ENCODE measurements at places on chromosomes 16 and 17. TPM values are rescaled to one million over a fixed set of nuclear protein-coding genes. Genes with fewer than 3 reads are reported as not detected.

GRCh38 chr17:41496803-41497484 lies 7.2 kb upstream of the KRT36 start:
- peak; percentile 68 for DNase-seq

DNA sequence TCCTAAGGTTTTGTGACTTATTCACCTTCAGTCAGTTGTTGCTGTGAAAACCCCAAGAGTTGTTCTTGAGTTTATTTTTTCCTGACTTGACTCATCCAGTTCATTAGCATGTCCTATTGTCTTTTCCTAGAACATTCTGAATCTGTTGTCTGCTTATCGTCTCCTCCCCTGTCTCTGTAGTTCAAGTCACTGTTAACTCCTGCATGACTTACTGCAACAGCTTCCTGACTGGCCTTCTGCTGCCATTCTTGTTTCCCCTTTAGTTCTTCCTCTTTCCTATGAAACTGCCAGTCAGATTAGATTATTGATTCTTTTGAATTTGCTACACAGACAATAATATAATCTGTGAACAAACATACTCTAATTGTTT lies 161.5 kb downstream of the FTO start:
- no peak for DNase-seq

DNA sequence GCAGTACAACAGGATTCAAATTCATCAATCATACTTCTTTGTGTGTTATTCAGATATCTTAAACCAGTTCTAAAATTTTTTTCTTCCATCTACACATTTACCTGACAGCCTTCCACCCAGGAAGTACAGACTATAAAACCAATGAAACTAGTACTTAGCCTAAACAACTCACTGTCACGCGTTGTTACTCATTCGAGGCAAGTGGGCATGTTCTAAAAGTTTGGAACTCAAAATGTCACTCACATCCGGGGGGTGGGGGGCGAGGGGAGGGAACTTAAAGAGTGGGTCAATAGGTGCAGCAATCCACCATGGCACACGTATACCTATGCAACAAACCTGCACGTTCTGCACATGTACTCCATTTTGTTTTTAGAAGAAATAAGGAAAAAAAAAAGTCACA lies 90.4 kb upstream of the PLEKHM1 start:
- no peak for DNase-seq

GRCh38 chr16:65083164-65083857 lies 38.6 kb downstream of the CDH11 start:
- no peak for DNase-seq

- DNase-seq: no peak
Measured at GRCh38 chr16:1367486-1368174, 15.9 kb downstream of the GNPTG start.

- no peak for DNase-seq
Measured at GRCh38 chr16:4324492-4325252, 8.8 kb downstream of the GLIS2 start.

- peak; percentile 71 for DNase-seq
Measured at GRCh38 chr16:180681-181564, 664 bp downstream of the HBQ1 start.

DNA sequence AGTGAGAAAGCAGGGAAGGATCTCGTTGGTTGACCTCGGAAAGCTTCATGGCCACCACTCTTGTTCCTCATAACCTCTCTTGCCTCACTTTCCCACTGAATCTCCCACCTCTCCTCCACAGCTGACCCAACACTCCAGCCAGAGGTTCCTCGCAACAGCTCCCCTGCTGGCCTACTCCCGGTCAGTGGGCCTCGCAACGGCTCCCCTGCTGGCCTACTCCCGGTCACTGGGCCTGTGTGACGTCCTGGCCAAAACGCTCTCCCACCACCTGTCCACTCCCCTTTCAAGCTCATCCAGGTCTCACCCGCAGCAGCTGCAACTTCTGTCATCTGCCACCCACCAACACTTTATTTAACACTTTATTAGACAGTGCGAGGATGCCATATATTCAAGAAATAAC lies 149.1 kb downstream of the VPS53 start:
- no peak for DNase-seq

- no peak for DNase-seq
Measured at GRCh38 chr16:21338537-21339268, 60.6 kb upstream of the CRYM start.

DNA sequence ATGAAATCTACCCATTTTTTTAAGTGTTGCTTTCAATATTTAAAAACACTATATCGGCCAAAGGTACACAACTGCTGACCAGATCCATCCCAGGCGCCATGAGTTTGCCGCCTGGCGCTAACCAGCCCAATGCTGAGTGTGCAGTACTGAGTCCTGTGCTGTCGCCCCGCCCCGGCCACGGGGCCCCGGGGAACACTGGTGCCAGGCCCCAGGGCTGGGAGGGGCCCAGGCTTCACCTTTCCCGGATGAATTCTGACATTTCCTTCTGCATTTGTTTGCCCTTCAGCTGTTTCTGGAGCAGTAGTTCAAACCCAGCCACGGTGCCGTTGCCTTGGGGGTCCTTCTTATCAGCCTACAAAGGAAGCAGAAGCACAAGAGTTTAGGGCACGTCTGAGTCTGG lies 37.8 kb upstream of the RCVRN start:
- no peak for DNase-seq

- DNase-seq: no peak
Measured at GRCh38 chr16:54487933-54488332, 201.3 kb upstream of the IRX3 start.

DNA sequence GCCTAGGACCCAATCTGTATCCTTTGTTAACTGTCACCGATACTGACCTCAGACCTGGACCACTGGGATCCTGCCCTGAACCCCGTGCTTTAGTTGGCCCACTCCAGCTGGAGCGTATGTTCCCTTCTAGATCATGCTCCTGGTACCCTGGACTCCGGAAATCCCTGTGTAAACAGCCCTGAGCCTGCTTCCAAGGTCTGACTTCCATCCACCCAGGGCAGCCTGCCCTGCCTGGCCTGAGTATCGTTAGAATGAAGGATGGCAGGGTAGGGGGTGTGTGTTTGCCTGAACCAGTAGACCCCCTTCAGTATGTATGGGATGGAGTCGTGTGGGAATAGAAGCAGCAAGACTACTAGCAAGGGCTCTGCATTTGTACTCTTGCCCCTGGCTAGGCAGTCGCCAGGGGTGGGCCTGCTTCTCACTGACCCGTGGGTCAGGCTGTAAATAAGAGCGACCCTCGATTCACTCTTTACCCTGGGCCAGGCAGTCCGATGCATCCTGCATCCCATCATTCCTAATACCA lies 691 bp upstream of the TMEM98 start:
- DNase-seq: peak; percentile 88

GRCh38 chr17:82745524-82745923 lies 6.3 kb upstream of the TBCD start:
- no peak for DNase-seq

- DNase-seq: no peak
Measured at GRCh38 chr17:56020369-56020768, 132.9 kb upstream of the ANKFN1 start.

DNA sequence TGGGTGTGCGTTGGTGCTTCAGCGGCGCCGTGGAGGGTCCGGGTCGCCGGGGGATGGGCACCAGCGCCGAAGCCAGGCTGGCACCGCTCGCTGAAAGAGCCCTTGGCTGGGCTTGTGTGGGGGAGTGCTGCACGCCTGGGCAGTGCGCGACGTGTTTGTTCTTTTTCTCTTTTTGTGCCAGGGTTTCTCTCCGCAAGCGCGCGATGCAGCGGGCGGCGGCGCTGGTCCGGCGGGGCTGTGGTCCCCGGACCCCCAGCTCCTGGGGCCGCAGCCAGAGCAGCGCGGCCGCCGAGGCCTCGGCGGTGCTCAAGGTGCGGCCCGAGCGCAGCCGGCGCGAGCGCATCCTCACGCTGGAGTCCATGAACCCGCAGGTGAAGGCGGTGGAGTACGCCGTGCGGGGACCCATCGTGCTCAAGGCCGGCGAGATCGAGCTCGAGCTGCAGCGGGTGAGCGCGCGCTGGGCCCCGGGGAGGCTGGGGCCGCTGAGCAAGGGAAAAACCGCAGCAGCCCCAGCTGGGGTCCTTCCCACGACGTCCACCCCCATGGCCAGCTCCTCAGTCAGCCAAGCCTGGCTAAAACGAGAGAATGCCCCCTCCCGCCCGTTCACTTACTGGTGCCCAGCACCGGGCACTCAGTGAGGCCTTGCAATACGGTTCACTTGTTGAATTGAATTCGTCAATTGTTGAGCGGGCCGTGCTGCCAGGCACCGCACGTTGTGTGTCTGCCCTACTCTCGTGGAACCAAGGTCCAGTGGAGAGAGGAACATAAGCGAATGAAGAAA lies 541 bp downstream of the GPT2 start:
- DNase-seq: no peak

GRCh38 chr17:10738521-10739258 lies 8.9 kb upstream of the TMEM220 start:
- DNase-seq: no peak

DNA sequence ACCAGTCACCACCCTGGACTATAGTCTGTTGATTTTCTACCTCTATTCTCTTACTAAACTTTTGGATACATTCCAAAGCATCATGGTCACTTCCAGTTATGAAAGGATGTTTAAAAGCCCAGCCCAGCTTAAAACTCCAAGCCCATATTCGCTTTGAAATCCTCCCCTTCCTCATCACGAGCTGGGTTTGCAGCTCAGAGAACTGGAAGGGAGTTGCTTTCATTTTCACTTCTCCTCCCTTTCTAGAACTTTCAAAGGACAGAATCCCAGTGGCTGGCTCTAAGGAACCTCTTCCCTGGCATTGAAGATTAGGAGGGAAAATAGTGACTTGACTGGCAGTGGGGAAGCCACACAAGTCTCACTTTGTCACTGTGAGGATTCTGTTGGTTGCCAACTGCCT lies 100.1 kb upstream of the DYNLRB2 start:
- no peak for DNase-seq

DNA sequence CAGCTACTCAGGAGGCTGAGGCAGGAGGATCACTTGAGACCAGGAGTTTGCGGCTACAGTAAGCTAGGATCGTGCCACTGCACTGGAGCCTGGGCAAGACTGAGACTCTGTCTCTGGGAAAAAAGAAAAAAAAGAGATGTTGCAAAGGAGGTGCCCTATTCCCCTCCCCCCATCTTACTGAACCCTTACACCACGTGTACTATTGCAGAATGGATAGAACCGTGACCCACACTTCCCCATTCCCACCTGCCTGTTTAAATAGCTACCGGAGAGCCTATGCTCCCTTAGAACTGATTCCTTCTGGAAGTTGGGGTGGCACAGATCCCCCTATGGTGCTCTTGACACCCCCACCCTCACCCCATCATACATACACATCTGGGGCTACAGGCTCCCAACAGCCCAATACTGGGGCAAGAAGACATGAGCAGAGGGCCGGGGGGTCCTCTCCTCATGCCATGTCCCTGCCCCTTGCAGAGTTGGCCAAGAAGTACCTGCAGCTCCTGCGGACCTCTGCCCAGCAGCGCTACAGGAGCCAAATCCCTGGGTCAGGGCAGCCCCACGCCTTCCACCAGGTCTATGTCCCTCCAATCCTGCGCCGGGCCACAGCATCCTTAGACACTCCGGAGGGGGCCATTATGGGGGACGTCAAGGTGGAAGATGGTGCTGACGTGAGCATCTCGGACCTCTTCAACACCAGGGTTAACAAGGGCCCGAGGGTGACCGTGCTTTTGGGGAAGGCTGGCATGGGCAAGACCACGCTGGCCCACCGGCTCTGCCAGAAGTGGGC lies 35.7 kb downstream of the NLRC5 start:
- DNase-seq: no peak

DNA sequence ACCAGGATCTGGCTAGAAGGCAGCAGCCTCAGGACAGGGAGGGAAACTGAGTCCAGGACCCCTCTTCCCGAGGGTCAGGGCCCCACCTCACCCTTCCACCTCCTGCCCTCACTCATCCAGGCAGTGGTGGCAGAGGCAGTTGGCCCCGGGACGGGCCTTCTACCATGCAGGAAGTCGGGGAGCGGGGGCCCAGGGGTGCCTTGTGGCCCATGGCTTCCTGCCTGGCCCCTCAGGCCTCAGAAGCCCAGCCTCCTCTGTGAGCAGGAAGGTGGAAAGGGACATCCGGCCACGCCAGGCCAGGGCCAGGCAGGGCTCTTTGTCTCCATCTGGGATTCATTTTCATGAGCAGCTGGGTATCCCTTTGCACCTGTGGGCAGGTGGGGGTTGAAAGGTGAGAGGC lies 58.5 kb downstream of the BAHCC1 start:
- DNase-seq: no peak

- DNase-seq: peak; percentile 54
Measured at GRCh38 chr17:29140051-29140621, 40.1 kb downstream of the MYO18A start.

DNA sequence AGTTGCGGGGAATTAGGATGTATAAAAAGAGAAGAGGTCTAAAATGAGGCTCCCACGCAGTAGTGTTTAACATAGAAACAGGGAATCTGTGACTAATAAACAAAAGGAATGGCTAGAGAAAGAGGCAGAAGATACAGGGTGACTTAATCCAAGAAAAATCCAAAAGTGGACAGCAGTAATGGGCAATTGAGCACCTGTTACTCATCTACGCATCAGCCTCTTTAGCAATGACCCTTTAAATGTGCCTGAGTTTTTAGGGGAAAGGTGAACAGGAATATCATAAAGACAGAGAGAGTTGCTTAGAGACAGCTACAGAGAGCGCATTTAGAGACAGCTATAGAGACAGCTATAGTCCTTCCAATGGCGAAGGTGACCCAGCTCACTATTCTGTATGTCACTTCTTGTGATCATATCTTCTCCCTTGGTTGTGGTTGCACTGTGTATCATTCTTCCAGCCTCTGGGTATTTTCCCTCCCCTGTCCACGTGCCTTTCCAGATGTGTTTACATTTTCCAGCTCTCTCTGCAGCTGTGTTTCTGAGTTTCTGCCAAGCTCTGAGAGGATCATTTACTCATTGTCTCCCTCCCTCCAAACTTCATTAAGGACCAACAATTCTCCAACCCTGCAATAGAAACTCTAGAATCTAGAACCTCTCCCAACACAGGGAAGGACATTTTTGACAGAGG lies 61.5 kb downstream of the MYOCD start:
- no peak for DNase-seq

The NFAT5 gene
- total RNA-seq: 42.5 TPM

The C17orf107 gene
- 0.76 TPM for total RNA-seq

The KRTAP4-5 gene
- not detected for total RNA-seq

The WDR45B gene
- 74.8 TPM for total RNA-seq

The HIGD1B gene
- total RNA-seq: not detected

The C17orf50 gene
- not detected for total RNA-seq

The CBFA2T3 gene
- total RNA-seq: not detected

The TCAP gene
- 0.51 TPM for total RNA-seq

The KRT32 gene
- total RNA-seq: not detected

The CDK10 gene
- total RNA-seq: 37.7 TPM

The GALNS gene
- 7.2 TPM for total RNA-seq

The PKMYT1 gene
- 2.5 TPM for total RNA-seq

The MARCHF10 gene
- total RNA-seq: not detected

The CX3CL1 gene
- 4.0 TPM for total RNA-seq

The SGCA gene
- total RNA-seq: not detected
